Caki2 (cell line): ENCODE measurements at places on chromosomes 12 and 14. TPM values are rescaled to one million over a fixed set of nuclear protein-coding genes. Genes with fewer than 3 reads are reported as not detected.

DNA sequence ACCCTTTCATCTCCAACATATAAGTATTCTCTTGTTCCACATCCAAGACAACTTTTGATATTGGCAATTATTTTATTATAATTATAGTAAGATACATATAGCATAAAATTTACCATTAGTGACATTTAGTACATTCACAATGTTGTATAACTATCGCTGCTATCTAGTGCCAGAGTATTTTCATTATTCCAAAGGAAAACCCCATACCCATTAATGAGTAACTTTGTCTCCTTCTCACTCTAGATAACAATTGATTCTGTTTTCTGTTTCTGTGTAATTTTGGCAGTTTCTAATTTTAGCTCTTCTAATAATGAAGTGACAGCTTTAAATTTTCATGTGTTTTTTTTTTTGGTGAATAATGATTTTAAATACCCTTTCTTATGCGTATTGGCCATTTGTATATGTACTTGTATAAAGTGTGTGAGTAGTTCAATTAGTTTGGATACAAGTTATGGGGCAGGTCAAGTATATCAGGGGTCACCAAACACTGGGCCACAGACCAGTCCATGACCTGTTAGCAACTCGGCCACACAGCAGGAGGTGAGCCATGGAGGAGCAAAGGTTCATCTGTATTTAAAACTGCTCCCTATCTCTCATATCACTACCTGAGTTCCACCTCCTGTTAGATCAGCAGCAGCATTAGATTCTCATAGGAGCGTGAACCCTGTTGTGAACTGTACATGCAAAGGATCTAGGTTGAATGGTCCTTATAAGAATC, 97.2 kb upstream of the SYT1 start:
- DNase-seq = peak; percentile 18

- DNase-seq = no peak
Measured at GRCh38 chr14:24441904-24442239, 704 bp downstream of the SDR39U1 start.

DNA sequence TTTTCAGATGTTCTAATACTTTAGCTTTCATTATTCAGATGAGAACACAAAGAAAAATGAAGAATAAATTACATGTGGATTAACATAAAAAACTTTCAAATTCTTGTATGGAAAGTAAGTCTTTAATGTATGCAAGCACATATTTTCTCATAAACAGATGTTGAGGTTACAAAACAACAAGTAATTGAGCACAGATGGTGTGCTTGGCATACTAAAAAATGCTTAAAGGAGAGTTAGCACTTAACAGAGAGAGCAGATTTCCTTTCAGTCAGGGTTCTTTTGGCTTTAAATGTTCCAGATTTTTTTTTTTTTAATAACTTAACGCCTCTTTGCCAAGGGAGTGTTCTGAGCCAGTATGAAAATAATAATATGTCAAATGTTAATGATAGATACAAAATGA, 96.0 kb downstream of the RASSF9 start:
- no peak for DNase-seq

- DNase-seq = peak; percentile 20
Measured at GRCh38 chr12:31970199-31970598, 11.0 kb downstream of the RESF1 start.

GRCh38 chr14:103418481-103418818, 33.2 kb downstream of the MARK3 start:
- DNase-seq = no peak

DNA sequence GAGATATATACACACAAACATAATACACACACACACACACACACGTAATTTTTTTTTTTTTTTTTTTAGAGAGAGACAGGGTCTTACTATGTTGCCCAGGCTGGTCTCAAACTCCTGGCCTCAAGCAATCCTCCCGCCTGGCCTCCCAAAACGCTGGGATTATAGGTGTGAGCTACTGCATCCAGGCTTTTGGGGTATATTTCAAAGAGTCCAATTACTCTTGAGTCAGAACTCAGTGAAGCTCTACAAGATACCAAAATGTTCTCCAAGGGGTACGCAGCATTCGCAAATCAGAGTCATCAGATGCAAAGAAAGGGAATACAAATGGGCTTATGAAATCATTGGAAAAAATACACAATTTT, 54.0 kb downstream of the PHLDA1 start:
- DNase-seq = no peak

- DNase-seq = no peak
Measured at GRCh38 chr12:27431185-27431584, 15.4 kb upstream of the SMCO2 start.

- DNase-seq = no peak
Measured at GRCh38 chr12:12210983-12211382, 55.9 kb downstream of the LRP6 start.

GRCh38 chr12:130043685-130044406, 118.4 kb upstream of the FZD10 start:
- DNase-seq = no peak

- DNase-seq = no peak
Measured at GRCh38 chr14:30553311-30553989, 5.5 kb upstream of the G2E3 start.

- DNase-seq = no peak
Measured at GRCh38 chr12:11758510-11759493, 109.3 kb downstream of the ETV6 start.

DNA sequence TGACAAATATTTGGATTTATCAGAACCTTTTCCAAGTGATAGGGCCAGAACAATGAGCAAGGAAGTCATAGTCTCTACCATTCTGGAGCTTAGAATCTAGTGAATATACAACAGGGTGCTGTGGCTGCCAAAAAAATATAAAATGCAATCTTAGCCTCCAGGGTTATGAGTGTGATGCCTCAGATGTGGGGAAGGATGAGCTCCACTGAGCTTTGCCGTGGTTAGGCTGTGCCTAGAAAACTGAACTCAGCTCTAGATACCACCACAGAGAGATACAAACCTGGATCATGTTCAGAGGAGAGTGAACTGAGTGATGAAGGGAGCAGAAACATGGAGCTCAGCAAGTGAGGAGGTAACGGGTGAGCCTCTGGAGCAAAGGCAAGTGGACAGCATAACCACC, 138.1 kb upstream of the HIF1A start:
- no peak for DNase-seq

DNA sequence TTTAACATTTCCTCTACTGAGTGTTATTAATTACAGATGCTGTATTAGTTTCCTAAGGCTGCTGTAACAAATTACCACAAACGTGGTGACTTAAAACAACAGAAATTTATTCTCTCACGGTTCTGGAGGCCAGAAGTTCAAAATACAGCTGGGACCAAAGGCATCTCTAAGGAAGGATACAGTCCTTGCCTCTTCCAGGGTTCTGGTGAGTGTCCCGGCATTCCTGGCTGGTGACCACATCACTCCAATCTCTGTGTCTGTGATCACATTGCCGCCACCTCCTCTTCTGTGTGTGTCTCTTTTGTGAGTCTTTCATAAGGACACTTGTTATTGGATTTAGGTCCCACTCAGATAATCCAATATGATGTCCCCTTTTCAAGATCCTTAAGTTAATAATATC, 85.1 kb upstream of the CCDC198 start:
- DNase-seq = peak; percentile 25

GRCh38 chr12:124097701-124098100, 124.7 kb downstream of the ZNF664 start:
- no peak for DNase-seq

DNA sequence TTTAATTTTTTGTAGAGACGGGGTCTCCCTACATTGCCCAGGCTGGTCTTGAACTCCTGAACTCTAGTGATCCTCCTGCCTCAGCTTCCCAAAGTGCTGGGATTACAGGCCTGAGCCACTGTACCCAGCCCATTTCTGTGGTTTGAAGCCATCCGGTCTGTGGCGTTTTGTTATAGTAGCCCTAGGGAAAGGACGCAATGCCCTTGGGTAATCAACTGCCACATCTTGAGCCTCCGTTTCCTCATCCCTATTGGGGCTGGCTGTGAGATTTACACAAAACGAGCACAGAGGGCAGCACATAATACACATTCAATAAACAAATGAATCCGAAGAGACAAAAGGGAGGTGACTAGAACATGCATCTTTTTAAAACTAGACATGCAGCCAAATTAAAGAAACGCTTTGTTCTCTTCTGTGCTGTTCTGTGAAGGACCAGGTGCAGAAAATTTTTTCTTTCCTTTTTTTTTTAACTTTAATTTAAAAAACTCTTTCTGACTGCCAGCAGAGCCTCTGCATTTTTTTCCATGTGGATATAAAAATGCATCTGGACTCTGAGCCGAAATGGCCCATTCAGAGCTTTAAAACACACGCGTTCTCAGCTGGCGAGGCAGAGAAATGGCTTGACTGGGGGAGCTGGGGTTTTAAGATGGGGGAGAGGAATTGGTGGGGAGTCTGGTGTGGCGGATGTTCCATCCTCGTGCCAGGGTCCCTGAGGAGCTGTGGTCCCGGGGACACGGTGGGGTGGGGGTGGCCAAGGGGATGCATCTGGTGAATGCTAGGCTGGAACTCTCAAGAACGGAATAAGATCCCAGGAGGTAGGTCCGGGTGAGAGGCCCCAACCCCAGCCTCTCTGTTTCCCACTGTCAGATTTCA, 119.0 kb downstream of the RBM19 start:
- DNase-seq = no peak

GRCh38 chr14:63685401-63685800, 42.5 kb downstream of the SGPP1 start:
- DNase-seq = no peak

BICD1 gene
- 11.1 and 13.5 TPM in 2 replicates for total RNA-seq

TMEM30B gene
- not detected in 2 replicates for total RNA-seq

PARP11 gene
- 1.9 and 13.1 TPM in 2 replicates for total RNA-seq

RASSF8 gene
- total RNA-seq = 27.1 and 44.0 TPM in 2 replicates

AQP2 gene
- not detected in 2 replicates for total RNA-seq

TEX22 gene
- 0.24 and 0.90 TPM in 2 replicates for total RNA-seq

GLI1 gene
- total RNA-seq = 0.57 and 1.8 TPM in 2 replicates

KLHL33 gene
- total RNA-seq = not detected in 2 replicates

B4GALNT3 gene
- total RNA-seq = 1.9 and 8.1 TPM in 2 replicates
